Left ventricle myocardium inferior (tissue), 1 donor: ENCODE measurements at places on chromosomes 6 and 20.

GRCh38 chr6:3768502-3768901 lies 17.0 kb upstream of the PXDC1 start:
- no peak for DNase-seq

- no peak for DNase-seq
These were observed 2.1 kb upstream of the LAMA5 start for GRCh38 chr20:62368976-62369814.

DNA sequence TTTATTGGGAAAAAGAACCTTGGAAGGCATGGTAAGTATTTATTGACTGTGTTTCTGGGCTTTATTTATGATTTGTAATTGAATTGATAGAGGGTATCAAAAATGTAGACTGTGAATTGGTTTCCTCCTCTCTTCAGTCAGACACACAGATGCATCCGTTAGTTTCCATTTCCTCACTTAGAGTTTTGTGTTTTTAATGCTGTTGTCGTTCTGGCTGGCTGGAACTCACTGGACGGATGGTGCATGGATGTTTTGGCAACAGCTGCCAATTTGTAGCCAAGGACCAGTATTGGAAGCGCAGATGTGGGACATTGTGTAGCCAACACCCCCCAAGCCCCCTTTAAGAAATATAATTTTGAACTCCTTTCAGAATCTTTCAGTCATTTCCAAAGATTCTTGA lies 134.5 kb downstream of the JARID2 start:
- no peak for DNase-seq

DNA sequence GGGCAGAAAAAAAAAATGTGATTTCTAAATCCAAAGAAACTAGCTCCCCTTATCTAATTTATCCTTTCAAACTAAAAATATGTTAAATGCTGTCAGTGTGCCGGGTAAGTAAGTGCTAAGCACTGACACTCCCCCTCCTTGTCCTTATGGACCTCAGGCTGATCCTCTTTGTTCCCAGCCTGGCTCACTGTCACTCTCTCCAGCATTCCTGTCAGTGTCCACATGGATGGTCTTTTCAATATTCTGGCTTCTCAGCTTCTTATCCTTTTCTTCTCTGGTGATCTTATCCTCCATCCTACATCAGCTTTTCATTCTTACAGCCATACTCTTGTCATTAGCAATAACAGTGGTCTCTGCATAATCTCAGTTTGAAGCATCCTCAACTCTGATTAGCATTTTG lies 55.0 kb downstream of the BCKDHB start:
- DNase-seq = no peak

GRCh38 chr6:117504478-117505144 lies 22.1 kb downstream of the DCBLD1 start:
- no peak for DNase-seq

DNA sequence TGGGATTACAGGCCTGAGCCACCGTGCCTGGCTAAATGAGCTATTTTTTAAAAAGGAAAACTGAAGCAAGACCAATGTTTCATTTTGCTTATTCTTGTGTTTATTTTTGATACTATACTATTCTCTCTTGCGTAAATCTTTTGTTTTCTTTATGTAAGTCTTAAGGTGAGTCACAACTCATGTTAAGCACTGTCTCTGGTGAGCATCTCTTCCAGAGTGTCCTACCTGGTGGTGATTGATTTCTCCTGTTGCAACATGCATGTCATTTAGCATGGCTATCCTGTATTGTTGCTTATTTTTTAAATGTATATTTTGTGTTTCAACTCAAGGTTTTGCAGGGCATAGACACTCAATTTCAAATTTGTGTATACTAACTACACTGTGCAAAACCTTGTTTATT lies 336.0 kb downstream of the RFPL4B start:
- DNase-seq = no peak

DNA sequence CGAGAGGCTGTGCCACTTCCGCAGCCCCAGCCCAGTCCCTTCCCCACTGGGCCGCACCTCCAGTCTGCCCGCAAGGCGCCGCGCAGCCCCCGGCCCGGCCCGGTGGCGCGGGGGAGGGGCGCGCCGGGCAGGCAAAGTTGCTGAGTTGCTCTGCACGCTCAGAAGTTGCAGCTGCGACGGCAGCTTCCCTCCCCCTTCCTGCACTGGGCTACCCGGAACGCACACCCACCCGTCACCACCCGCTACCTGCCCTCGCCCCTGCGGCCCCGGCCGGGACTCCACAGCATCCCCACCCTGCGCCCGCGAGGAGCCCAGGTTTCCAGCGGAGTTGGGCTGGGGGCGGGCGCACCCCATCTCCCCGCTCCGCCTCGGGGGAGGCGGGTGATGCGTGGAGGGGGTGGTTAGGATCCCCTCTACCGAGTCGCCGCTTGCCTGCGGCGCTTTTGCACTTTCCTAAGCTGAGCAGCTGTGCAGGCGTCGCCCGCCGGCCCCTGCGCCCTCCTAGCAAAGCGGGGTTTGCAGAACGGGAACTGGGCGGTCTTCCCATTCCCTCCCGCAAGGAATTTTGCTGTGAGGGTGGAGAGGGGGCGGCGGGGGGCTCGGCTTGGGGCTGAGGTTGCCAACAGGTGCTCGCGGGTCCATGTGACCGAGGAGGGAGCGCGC lies 55.9 kb upstream of the RREB1 start:
- peak; percentile 55 for DNase-seq

DNA sequence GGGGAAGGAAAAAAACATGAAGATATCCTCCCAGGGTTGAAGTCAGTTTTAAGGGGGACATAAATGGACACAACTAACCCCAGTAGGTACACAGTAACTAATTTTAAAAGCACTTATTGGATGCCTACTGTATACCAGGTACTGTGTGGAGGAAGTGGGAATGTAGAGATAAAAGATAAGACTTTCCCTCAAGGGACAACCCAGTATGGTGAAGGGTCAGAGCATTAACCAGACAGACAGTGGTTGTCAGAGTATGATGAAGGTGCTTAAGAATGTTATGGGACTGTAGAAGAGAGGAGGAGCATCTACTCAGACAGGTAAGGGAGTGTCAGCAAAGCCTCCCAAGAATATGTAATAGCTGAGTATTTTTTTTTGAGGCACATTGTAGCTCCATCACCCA lies 906 bp downstream of the ABCF1 start:
- DNase-seq = no peak

DNA sequence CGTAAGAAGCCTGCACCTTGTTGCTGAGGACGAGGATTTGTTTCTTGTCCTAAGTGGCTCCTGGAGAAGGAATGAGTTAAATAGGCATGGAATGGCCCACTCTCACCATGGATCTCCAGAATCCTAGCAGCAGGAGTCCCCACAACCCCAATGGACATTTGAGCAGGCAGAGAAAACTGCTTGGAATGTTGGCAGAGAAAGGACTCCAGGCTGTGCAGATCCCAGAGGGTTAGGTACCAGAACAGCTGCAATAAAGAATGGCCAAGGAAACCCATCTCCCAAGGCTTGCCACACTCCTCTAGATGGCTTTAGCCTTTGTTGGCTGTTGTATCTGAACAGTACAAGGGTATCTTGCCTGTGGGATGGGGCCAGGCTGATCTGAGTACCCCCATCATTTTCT lies 1415.7 kb upstream of the ADGRB3 start:
- no peak for DNase-seq

GRCh38 chr6:131427434-131428058 lies 145.5 kb upstream of the ARG1 start:
- no peak for DNase-seq

- peak; percentile 69 for DNase-seq
These were observed 3.4 kb upstream of the NSFL1C start for GRCh38 chr20:1469925-1470571.

DNA sequence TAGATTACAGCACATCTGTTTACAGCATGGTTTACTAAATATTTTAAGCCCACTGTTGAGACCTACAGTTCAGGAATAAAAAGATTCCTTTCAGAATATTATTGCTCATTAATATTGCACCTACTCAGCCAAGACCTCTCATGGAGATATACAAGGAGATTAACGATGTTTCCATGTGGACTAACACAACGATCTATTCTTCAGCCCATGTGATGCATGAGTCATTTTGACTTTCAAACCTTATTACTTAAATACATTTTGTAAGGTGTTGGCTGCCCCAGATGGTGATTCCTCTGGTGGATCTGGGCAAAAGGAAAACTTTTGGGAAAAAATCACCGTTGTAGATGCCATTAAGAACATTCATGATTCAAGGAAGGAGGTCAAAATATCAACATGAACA lies 48.0 kb upstream of the SDHAF4 start:
- no peak for DNase-seq

DNA sequence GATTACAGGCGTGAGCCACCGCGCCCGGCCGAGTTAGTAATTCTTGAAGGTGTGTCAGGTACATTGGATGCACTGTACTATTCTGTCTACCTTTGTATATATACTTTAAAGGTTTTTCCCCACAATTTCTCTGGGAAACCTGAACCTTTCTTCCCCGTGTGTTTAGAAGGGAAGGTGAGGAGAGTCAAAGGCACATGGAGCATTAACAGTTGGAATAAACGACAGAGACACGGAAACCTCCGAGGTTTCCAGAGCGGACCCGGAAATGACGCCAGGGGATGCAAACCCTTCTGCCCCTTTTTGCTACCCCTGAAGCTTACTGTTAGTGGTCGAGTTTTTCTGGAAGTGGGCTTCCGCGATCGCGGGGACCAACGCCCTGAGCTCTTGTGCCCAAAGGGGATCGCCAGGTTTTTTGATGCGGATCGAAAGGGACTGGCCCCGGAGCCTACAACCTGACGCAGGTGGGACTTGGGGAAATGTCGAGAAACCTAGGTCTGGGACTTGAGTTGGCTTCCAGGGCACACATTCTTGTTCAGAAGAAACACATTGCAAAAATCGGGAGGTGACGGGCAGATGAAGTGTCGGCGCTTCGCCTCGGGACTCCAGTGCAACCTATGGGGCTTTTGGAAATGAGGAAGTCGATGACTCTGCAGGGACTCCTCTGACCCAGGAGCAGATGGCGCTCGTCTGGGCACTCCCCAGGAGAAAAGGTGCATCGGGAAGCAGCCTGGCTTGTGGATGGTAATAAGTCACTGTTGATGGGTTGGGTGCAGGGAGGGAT lies 218.2 kb downstream of the OR2B2 start:
- DNase-seq = no peak

DNA sequence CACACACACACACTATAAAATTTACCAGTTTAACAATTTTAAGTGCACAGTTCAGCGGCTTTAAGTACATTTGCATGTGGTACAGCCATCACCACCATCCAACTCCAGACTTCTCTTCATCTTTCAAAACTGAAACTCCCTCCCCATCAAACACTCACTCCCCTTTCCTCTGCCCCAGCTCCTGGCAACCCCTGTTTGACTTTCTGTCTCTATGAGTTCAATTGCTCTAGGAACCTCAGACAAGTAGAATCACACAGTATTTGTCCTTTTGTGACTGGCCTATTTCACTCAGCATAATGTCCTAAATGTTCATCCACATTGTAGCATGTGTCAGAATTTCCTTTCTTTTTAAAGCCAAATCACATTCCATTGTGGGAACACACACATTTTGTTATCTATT lies 302.8 kb upstream of the FOXQ1 start:
- DNase-seq = no peak

GRCh38 chr20:227439-228105 lies 514 bp downstream of the DEFB129 start:
- DNase-seq = no peak

DNA sequence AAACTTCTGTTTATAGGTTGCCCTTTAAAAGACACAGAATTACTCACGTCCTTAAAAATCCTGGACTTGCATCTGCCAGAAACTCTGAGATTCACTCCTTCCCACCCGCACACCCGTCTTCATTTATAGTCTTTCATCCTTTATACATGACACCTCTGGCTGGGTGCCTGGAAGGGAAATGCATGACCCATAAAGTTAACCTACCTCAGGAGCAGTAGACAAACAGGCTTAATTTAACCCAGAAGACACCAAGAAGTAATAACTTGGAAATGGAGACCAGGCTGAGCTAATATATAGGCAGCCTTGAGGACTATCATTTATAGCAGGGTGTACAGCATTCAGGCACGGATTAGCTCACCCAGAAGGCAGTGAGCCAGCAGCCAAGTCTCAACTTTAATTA lies 429.0 kb upstream of the NRSN1 start:
- DNase-seq = no peak

- DNase-seq = no peak
These were observed 2.6 kb downstream of the PPP1R14C start for GRCh38 chr6:150145427-150145826.

GRCh38 chr6:154510144-154510905 lies at the start of gene CNKSR3:
Gene CNKSR3, minus strand, starts transcription at chr6:154510685. Its CDS starts 571 bp downstream, at chr6:154510114.
- peak; percentile 84 for DNase-seq

DNA sequence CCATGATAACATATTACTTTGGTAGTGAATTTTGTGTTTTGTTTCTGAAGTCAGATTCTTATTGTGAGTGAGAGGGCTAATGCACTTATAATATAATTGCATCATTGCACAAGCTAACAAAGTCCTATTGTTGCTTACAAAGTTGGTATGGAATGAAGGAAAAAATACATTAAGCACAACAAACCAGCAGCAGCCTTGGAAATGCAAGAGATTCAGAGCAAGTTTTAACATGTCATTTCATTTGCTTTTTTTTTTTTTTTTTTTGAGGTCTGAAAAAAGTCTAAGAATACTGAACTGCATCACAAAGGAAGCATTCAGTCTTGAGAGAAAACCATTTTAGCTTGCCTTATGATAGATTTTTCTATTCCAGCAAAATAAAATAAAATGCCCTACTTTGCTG lies 57.6 kb downstream of the PLCB4 start:
- DNase-seq = no peak

DNA sequence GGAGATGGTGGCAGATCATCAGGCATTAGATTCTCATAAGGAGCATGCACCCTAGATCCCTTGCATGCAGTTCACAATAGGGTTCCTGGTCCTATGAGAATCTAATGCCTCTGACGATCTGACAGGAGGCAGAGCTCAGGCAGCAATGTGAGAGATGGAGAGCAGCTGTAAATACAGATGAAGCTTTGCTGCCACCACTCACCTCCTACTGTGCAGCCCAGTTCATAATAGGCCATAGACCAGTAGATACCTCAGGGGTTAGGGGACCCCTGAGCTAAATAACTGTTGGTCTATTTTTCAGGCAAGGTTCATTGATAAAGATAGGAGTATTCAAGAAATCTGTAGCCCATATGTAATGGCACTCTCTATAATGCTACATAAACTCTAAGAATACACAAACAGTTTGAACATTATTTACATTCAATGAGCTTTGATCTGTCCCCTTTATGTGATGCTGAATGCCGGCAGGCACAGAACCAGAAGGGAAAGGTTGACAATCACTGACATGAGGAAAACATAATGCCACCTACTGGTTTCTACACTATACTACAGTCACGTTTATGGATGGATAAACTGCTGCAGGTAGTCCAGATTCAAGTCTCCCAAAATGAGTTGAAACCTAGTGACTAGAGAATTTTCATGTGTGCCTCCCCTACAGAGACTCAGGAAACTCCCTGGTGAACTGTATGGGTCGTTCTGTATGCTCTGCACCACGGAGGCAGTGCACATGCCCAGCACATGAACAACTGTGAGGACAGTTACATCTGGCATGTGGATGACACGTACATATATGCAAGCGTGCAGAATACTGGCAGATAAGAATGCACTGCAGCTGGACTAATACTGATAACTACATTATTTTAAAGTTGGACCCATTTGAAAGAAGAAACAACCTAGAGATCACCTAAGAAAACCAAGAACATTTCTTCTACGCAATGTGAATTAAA lies 72.0 kb downstream of the DST start:
- no peak for DNase-seq
